ENCODE measurements at places on chromosomes 11 and 22.

- DNase-seq, result no peak
Measured at GRCh38 chr11:32487270-32487669, 51.9 kb upstream of the WT1 start.

DNA sequence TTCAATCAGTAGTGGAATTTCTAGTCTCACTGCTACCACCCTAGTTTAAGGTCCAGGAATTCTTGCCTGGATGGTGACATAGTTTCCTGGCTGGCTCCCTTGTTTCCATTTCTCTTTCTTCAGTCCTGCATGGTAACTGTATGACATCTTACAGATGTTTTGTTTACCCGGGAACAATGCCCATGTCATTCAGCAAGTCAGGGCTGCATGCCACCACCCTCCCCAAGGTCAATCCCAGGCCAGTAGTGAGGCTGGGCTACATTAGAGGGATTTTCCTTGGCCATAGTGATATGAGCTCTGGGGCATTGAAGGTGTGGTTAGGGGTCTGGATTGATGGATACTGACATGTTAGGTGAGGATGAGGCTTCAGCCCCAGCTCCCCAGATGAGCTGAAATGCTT lies 114.9 kb upstream of the E2F8 start:
- DNase-seq, result no peak

- DNase-seq, result no peak
Measured at GRCh38 chr11:124784051-124784450, 16.2 kb downstream of the MSANTD2 start.

DNA sequence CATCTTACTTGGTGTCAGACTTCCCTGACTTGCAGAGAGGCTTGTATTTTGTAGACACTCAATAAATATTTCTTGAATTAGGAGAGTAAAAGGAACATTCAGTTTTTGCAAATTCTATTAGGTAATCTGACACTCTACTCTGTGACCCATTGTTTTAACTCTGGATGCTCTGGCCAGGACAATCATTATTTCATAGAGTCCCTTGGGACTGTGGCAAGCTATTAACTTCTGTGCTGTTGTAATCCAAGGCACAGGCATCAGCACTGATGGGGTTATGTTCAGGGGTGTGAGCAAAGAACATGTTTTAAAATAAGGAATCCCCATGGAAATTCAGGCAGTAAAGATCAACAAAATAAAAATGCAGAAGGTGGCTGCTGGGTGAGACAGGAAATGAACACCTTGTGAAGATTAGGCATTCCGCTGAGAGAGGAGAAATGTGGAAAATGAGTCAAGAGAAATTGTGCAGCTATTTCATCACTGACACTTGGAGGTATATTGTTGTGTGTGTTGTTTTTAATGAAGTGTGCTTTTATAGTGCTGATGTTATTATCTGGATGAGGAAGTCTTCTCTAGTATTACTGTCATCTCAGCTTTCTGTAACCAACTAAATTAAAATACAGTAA lies 175.2 kb downstream of the WNT11 start:
- DNase-seq, result no peak

GRCh38 chr22:37911697-37912096 lies 5.6 kb downstream of the MICALL1 start:
- no peak for DNase-seq

- no peak for DNase-seq
Measured at GRCh38 chr11:21105196-21105917, 436.0 kb downstream of the NELL1 start.

DNA sequence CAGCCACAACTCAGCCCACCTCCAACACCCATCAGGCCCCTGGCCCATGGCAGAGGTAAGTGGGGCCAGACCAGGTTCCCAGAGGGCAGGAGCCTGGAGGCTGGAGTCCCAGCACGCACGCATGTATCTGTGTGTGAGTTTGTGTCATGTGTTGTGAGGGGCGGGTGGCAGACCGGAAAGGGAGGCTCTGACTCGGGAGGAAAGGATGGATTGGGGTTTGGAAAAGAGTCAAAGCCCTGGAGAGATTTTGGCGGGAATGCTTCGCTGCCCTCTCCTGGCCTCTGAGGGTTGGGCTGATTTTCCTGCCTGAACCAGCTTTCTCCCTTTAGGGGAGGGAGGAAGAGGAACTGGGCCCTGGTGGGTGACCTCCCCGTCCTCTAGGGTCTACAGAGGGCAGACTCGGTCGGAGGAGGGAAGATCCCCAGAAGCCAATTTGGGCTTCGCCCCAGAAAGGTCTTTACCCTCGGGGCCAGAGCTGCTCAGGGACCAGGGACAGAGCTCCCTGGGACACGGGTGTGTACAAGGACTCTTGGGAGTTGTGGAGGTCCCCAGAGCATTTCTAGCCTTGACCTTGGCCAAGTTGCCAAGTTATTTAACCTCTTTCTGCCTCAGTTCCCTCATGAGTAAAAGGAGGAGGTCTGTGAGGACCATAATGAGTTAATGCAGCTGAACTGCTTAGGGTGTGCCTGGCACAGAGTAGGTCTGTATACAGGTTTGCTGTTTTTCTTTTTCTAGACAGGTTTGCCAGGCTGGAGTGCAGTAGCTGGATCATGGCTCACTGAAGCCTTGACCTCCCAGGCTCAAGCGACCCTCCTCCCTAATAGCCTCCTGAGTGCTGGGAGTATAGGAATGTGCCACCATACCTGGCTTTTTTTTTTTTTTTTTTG lies 6.9 kb downstream of the C11orf68 start:
- no peak for DNase-seq

DNA sequence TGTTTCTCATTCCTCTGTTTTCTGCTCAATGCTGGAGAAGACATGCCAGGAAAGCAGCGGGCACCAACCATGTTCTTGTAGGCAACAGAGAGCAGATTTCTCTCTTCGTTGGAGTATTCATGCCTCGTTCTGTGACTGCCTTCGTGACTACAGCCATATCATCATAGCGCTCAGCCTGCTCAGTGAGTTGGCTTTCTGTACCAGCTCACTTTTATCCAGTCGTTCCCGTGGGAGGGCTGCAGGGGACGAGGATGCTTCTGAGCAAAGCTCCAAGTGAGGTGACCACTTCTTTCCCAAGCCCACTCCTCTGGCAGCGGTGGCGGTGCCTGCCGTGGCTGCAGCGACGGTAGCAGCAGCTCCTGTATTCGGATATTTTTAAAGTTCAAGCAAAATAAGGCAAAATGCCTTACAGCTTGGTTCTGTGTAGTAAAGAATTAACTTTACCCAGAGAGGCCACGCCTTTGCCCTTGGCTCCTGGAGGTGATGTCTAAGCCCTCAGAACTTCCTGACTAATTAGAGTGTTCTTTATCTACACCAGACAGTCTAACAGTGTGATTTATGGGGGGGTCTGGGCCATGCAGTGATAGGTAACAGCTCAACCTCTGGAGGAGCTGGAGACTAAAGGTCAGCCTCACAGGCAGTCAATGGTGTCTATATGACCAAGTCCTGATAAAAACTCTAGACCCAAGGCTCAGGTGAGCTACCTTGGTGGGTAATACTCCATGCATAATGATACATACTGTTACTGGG lies 35.3 kb downstream of the LDHAL6A start:
- DNase-seq, result no peak

- no peak for DNase-seq
Measured at GRCh38 chr11:123330471-123330870, 99.6 kb upstream of the GRAMD1B start.

Measured in stimulated activated CD8-positive, alpha-beta memory T cell treated with anti-CD3 and anti-CD28 coated beads, Interleukin-15, amount 100 ng/mL, for 48 hours (primary cell).